GM12878 (cell line): ENCODE measurements at places on chromosomes 3 and 15.

DNA sequence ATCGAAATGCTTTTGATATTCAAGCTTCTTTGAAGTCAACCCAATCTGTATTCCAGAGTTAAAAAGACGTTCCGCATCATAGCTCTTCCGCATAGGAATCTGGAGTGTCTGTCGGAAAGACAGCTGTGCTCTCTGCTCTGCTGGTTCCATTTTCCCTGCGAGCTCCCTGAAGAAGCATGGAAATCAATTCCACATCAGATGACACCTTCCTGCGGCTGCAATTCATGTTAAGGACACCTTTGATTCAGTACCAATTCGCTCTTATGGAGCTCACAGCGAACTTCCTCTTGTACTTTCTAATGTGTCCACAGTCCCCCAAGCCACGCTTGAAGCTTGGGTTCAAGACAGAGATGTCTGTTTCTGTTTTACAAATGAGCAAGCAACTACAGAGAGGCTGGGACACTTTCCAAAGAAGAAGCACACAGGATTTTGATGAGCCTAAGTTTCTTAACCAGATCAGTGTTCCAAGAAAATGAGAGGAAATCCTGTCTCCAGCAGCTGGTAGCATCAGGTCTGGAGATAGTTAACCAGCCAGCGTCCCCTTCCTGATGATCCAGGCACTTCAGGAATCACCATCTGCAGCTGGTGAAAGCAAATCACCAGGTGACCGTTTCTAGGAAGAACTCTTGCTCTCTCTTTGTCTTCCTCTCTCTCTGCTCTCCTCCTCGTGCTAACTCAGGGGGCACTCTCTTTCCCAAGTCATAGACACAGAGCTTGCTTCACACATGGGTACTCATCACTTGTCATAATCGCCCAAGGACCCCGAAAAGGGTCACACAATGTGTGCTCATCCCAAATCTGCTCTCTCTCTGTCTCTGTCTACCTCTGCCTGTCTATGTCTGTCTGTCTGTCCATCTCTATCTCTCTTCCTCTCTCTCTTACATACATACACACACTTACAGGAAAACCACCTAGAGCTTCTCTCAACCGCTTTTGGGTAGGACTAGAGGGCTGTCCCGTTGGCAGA, 281.8 kb downstream of the FAM43A start:
- no peak for DNase-seq

DNA sequence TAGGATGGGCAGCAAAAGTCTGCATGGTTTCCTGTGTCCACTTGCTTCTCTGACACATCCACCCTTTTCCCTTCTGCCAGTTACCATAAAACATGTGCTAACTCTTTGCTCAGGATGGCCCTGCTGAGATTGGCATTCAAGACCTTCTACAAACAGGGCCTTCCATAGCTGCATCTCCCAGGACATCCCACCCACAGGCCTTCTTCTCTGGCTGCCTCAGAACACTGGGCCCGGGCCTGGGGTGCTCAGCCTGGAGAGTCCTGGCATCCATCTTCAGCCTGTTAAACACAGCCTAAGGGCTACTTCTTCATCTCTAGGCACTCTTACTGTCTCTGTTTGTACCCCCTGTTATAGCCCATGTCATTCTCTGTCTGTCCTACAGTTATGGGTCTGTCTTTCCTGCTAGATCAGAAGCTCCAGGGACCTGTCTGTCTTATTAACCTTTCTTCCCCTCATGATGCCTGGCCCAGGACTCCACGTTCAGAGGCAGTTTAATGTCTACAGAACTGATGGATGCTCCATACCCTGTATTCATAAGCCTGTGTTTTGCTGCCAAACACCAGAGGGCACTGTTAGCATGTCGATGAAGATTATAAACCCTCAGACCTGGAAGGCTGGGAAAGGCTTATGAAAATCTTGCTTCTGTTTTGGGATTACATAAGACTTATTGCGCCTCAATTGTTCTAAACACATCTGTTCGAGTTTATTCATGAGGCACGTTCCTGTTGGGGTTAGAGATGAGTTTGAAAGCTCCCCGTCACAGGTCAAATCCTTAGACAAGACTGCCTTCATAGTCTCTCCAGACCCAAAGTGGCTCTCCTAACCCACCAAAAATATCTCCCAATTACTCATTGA, 16.5 kb downstream of the SEMA3G start:
- no peak for DNase-seq

DNA sequence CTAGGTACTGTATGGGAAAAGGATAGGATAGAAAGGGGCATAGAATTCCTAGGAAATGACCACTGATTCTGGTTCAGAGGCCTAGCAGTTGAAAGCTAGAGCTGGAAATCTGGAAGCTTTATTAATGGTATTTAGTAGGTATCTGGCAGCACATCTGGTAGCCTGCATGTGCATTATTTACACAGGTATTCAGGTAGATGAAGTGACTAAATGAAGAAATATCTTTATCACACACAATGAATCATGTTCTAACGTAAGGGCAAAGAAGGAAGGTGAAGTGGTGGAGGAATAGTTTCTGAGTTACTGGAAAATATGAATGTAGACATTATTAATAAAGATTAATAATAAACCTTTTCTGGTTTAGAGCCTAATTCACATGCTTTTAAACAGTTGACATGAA, 119.9 kb downstream of the MBNL1 start:
- no peak for DNase-seq

- no peak for DNase-seq
Measured at GRCh38 chr3:118838871-118839270, 195.8 kb downstream of the IGSF11 start.

GRCh38 chr15:42368096-42368495, 8.8 kb downstream of the CAPN3 start:
- DNase-seq: no peak

DNA sequence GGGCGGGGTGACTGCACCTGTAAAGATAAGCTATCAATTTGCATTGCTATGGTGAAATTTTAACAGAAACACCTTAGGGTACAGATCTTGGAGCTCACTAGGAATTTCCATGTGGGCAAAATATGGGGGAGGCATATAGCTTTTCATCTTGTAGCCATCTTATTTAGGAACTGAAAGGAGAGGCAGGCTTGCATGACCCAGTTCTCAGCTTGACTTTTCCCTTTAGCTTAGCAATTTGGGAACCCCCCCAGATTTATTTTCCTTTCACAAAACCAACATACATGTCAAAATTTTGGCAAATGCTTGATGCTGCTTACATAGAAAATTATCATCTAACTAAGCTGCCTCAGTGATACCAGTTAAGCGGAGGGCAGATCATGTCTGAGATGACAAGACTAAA, 55.0 kb upstream of the EIF1B start:
- no peak for DNase-seq

- no peak for DNase-seq
Measured at GRCh38 chr3:195877767-195878423, 30.5 kb downstream of the TNK2 start.

DNA sequence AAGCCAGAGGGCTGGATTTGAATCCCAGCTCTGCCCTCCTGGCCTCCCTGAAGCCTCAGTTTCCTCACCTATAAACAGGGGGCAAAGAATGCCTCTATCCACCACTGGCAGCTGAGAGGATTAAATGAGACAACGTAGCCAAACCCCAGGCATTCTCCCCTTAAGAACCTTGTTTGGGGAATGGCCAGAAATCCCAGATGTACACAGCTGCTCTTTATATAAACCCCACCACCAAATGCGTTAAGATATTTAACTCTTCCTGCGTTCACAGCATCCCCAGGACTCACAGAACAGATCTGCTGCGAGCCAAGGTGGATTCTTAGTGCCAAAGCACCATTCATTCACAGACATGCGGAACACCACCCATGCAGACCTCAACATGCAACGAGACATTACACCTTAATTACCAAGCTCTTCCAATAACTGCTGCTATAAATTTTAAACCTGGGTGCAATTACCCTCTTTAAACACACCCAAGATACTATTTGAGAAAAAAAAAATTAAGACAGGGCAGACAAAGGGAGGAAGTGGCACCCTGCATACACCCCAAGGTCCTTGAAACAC, 5.2 kb downstream of the TLE3 start:
- no peak for DNase-seq

DNA sequence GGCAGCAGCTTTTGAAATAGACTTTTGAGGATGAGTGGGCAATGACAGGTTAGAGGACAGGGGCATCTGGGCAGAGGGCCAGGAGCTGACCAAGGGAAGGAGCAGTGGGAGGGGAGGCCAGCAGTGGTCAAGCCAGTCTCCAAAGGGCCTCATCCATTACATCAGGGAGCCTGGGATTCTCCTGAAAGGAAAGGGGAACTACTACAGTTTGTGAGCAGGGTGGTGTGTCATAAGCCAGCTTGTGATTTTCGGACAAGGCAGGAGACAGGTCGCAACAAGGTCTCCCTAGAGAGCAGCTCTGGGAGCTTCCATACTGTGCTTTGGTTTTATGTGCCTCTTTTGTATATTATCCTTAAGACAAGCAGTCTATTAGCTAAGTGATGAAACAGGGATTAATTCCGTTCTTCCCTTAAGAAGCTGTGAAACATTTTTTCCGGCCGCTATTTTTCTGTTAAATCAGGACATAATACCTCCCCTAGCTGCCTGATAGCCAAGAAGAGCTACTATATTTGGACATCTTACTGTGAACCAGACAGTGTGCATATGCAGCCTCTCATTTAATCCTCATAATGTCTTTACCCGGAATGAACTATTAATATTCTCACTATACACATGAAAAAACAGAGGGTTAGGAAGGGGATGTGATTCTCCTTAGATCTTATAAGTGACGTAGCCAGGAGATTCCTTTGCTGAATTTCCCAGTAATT, 46.4 kb downstream of the C2CD4B start:
- DNase-seq: no peak

GRCh38 chr3:166897811-166898210, 482.3 kb downstream of the ZBBX start:
- no peak for DNase-seq
